ENCODE measurements at places on chromosomes 1 and 21.

DNA sequence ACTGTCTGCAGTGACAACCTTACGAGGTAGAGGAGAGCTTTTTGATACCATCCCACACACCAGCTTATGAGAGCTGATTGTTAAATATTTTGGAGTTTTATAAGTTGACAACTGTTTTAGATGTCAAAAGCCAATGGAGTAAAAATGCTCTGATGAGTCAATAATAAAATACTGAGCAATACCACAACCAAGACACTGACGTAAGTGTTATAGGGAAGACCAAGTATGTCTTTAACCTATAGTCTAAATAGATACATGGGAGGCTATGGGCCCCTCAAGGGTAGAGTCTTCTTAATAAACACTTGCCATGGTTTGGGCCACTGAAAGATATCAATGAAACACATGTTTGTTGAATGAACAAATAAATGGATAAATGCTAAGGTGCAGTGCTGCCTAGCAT is 49.2 kb downstream of the DUSP10 start:
- no peak for DNase-seq

GRCh38 chr1:116122955-116123757 is 12.0 kb downstream of the MAB21L3 start:
- DNase-seq, result no peak

DNA sequence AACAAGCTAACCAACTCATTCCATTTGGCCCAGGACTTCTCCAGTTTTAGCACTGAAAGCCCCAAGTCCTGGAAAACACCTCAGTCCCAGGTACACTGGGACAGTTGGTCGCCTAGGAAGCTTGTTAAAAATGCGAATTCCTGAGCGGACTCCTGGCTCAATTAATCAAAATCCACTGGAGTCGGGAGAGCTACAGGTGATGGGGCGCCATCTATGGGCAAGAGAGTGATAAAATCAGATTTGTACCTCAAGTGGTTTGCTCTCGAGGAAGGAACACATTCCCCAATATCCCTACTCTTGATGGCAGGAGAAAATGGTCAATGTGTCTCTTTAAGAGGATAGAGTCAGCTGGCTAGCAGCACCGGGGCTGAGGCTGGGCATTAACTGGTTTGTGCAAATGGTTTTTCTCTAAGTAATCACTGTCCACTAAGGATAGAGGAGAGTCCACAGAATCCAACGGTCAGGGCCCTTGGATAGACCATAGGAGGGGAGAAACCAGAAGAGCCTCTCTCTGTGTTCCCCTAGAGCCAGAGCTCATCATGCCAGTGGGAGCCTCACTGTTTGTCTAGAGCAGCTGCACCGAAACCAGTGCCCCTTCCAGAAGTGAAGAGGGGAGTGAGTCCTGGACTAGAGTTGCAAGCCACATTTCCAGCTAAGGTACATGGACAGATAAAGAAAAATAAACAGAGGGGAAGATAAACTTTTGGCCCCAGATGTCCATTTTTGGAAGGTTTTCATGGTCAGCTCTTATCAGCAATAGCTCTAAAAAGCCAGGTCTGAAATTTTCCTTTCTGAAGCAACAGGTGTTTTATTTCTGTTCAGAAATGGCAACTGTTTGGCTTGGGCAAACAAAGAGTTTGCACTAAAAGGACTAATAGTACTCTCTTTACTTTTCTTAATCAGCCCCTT is 148.5 kb downstream of the TENT5C start:
- peak; percentile 39 for DNase-seq

DNA sequence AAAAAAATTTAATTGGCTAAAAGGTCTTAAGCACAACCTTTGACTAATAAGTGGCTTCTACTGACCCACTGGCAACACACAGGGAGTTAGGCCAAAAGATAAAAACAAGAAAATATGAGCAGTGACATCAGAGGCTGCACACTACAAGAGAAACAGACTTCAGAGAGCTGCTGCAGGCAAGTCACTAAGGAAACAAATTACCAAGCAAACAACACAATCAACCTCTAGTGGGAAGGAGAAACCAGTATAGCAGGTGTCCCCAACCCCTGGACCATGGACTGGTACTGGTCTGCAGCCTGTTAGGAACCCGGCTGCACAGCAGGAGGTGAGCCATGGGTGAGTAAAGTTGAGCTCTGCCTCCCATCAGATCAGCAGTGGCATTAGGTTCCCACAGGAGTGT is 20.8 kb upstream of the ENSA start:
- DNase-seq, result no peak

- no peak for DNase-seq
Measured at GRCh38 chr1:163761898-163762297, 440.1 kb downstream of the NUF2 start.

All from putamen (tissue), 1 donor.